Activated T-helper 9 cell treated with anti-CD3 and anti-CD28 coated beads, Interleukin-2, amount 50 U/mL, for 16 hours (primary cell): ENCODE measurements at places on chromosomes 5 and 9.

GRCh38 chr5:67038817-67039603, 157.6 kb downstream of the CD180 start:
- DNase-seq, result no peak

DNA sequence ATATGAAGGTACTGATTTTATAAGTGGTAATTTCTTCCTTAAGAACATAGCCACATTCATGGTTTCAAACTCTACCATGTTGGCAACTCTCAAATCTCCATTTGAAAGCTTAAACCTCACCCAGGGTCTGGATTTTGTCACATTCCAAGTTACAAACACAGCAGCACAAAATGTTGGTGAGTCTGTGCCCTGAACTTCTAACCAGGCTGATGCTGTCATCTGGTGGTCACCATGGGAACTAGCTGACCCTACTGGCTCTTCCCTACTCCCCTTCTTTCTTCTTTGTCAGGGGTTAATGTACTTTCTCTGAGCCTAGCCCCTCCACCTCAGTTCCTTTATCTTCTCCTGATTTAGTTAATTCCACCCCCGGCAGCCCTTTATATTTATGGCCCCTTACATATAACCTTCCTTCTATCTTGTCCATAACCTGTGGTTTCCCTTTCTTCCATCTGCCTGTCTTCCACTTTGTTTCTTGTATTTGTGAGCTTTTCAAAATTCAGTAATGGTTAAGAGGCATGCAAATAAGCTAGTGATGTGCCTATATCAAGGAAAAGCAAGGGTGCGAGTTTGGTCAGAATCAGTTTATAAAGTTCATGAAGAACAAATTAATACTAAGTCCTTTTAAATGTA, 35.9 kb downstream of the TGFBR1 start:
- peak; percentile 24 for DNase-seq

- DNase-seq, result no peak
Observed at GRCh38 chr5:76930083-76930482, 22.8 kb upstream of the CRHBP start.

DNA sequence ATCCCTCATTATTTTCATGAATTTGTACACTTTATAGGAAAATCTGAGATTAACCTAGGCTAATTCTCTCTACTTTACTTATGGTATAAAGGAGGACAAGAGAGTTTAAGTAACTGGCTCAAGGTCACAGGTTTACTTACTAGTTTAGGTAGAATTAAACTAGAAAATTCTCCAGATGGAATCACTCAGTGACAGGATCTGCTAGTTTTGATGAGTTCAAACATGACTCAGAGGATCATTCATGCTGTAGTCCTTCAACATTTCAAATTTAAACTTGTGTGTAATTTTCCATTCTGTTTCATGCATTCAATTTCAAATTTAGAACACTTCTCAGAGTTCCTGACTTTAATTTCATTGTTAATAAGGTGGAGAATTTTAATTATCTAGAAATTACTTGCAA, 485.7 kb upstream of the TUSC1 start:
- no peak for DNase-seq

DNA sequence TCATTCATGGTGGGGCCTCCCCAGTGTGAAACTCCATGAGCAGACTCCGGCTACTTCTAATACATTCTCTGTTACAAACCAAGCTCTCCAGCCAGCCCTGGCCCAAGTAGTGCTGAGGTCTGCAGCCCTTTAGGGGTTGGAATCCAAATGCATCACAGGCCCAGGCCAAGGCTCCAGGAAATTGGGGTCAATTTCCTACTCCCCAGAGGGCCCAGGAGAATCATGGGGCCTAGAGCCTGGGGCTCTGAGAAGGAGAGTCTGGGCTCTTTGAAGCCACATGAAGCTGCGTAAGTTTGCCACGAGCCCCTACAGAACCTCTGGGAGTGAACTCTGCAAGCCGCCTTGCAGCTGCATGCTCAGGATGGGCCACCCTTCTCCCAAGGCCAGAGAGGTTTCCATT, 206.4 kb downstream of the PAPPA start:
- no peak for DNase-seq

DNA sequence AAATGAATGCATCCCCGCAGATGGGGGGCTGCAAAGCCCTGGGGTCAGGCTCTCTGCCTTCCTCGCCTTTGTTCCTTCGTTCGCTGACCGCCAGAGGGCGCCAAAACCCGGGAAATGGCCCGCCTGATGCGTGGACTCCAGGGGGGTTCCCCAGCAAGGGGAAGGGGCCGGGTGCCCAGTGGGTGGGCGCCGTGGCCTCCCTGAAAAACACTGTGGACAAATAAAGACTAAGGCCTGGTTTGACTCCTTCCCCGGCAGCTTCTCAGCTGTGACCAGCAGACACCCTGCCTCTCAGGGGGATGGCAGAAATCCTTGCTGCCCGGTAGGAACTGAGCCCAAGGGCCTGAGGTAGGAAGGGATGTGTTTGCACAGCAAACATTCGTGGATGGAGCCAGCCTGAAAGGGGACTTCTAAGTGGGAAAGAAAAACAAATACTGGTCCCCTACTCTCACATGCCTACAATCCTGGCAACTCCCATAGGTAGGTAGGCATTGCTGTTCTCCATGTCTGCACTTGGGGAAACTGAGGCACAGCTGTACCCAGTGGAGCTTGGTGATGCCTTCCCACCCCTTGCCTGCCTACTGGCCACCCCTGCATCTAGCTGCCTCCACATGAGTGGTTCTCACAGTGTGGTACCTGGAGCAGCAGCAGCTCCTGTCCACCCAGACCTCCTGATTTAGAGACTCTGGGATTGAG, 57.7 kb downstream of the DUSP1 start:
- DNase-seq, result peak; percentile 64
